ENCODE measurements at places on chromosomes 7 and 10.
A peak's percentile ranks its signal among the peaks of the same experiment; 100 is the strongest.

GRCh38 chr7:102064361-102065025 lies 222.2 kb upstream of the SH2B2 start:
- no peak for DNase-seq

DNA sequence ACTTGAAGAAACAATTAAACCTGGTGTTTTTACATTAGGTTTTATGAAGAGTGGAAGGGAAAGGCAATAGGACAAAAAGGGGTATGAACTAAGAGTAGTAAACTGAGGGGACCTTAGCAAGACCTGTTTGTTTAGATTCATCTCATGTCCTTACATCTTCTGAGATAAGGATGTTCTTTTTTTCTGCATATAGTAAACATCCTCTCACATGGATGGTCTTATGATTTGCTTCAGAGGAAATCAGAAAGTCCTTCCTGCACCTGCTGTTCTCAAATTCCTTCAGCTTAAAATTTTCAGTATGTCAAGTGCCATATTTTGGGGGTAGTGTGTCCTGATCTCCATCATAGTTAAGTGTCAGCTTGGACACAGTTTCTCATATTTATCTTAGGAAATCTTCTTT lies 232.6 kb downstream of the ADK start:
- DNase-seq, result no peak

GRCh38 chr7:154832557-154833138 lies 170.3 kb downstream of the PAXIP1 start:
- DNase-seq, result peak; percentile 21

DNA sequence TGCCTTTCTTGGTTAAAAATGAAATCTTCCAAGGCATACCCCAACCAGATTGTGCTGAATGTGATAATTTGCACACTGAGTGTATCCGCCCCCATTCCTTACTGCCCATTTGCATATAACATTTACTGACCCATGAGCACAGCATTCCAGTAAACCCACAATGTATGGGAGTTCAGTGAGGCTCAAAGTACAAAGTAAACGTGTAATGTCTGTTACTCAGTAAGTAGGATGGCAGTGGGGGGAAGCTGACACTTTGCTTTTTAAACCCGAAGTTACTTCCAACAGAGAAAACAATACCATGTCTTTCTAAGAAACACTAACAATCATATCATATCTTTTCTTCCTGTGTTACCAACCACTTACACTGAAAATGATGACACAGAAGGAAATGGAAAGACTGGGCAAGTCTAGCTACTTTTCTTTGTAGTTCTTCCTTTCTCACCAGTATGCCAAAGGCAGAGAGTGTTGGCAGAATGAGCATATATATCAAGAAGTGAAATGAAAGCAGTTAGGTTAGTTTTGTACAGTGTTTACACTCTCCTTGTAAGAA lies 27.1 kb upstream of the SOSTDC1 start:
- no peak for DNase-seq

- DNase-seq, result peak; percentile 6
Observed at GRCh38 chr7:19982841-19983835, 209.7 kb upstream of the TMEM196 start.

- DNase-seq, result no peak
Observed at GRCh38 chr10:110150981-110151380, 56.4 kb upstream of the MXI1 start.

DNA sequence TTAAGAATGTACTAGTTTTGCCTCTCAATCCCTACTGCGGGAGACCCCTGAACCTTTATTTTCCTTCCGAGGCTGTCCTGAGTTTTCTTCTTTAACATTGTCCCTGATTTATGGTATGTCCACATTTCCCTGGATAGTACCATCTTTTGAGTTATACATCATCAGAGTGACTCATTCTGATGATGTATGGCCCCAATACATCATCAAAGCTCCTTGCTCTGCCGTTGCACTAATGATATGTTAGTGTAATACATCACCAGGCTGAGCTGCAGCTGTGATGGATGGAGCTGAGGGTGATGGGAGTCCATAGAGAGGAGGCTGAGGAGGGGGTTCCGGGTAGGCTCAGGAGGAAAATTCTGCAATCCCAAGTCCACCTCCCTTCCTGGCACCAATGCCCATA lies 986.5 kb downstream of the KCNMA1 start:
- no peak for DNase-seq

DNA sequence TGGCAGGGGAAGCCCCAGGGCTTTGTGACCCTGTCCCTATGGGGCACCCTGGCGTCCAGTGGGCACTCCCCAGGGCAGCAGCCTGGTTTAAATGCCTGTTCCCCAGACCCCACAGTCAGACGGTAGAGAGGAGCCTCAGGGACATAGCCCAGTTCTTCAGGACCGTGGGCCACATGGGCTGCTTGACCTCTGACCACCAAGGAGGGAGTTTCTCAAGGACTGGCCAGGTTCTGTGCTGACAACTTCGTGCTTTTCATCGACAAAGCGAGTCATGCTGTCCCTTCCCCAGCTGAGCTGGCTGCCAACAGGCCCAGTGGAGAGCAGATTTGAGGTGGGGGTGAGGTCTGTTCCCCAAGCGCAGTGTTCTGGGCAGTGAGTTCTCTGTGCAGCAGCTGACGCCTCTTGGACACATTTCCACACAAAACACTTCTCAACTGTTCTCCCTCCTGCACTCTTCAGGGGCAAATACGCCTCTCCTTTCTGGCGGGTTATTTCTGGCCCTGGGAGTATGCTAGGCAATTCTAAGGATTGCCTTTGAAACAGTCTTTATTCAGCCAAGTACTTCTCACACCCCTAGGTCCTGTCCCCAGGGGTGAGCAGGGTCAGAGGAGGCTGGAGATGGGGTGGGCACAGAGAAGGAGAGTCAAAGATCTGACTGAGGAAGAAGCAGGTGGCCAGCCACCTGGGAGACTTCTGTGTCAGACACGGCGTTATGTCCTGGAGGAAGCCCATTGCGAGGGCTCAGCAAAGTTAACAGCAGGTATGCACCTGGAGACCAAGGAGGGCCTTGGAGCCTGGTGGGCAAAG lies 57.3 kb upstream of the CAMK2B start:
- DNase-seq, result no peak

DNA sequence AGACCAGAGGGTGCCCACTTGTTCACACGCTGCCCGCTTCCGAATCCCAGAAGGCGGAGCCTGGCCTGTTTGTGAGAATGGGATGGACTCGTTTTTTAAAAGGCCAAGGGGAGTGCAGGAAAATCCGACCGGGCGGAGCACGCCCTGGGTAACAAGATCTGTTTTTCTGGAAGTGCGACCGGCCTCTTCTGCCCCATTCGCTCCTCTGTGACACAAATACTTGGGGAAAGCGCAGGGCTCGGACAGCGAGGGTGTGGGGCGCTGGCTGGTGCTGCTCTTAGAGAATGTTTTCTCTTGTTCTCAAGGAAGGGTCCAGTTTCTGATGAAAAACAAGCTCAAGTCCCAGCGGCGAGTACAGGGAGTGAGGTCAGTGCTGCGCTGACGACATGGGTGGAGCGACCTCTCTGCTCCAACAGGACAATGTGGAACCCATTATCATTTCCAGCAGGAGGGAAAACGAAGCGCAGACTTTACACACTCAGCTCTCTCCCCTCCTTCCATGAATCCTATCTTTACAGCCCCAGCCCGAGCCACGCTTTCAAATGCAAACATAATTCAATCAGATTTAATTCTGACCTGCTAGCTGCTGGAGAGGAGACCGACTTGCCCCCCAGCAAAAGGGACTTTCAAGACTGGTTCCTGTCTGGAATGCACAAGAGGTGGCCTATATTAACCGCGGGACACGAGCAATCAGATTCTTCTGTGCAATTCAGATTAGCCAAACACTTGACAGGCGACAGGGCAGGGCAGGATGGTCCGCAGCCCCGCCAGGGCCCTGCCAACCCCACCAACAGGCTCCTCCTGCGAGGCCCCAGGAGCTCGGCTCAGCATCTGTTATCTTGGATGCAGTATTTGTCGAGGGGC lies 1.1 kb downstream of the RADIL start:
- no peak for DNase-seq

DNA sequence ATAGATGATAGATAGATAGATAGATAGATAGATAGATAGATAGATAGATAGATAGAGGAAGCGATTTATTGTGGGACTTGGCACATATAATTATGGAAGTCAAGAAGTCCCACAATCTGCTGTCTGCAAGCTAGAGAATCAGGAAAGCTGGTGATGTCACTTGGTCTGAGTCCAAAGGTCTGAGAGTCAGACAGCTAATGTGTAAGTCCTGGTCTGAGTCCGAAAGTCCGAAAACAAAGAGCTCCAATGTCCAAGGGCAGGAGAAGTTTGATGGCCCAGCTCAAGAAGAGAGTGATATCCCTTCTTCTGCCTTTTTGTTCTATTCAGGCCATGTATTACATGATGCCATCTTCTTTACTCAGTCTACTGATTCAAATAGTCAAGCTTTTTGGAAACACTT lies 53.8 kb upstream of the TCF7L2 start:
- no peak for DNase-seq

DNA sequence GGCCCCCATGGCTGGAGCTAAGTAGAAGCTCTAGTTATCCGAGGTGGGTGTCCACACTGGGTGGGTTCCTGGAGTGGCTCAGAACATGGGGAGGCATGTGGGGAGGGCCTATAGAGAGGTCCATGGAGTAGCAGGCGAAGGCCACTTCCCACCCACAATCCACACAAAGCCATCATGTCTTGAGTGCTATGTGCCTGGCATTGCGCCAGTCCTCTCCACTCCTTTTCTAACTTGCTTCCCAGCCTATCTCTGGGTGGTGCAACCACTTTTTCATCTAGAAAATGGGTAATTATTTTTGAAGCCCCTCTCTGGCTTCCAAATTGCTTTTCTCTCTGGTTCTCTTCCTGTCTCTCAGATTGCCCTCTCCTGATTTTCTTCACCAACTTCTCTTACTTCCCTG lies 263.6 kb downstream of the PHTF2 start:
- no peak for DNase-seq

- no peak for DNase-seq
Observed at GRCh38 chr10:93261961-93262610, 188.4 kb downstream of the CYP26A1 start.

DNA sequence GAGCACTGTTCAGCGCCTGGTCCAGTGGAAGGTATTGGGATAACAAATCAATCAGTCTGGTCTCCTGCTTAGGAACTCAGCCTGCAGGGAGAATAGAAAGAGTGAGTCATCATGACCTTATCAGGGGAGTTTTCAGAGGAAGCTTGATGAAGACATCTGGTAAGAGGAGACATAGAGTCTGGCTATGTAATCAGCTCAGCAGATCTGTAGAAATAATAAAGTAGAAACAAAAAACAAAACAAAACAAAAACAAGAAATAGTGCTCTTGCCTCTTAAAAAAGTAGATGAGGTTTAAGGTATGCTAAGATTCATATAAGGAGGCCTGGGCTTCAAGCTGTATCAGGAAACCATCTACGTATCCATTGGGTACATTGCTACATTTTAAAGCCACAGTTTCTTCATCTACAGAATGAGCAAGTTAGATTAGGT lies 14.4 kb downstream of the TAS2R41 start:
- no peak for DNase-seq

GRCh38 chr7:141679014-141679413 lies 23.0 kb downstream of the DENND11 start:
- DNase-seq, result no peak

GRCh38 chr7:64504581-64505120 lies 58.2 kb downstream of the ZNF680 start:
- no peak for DNase-seq

DNA sequence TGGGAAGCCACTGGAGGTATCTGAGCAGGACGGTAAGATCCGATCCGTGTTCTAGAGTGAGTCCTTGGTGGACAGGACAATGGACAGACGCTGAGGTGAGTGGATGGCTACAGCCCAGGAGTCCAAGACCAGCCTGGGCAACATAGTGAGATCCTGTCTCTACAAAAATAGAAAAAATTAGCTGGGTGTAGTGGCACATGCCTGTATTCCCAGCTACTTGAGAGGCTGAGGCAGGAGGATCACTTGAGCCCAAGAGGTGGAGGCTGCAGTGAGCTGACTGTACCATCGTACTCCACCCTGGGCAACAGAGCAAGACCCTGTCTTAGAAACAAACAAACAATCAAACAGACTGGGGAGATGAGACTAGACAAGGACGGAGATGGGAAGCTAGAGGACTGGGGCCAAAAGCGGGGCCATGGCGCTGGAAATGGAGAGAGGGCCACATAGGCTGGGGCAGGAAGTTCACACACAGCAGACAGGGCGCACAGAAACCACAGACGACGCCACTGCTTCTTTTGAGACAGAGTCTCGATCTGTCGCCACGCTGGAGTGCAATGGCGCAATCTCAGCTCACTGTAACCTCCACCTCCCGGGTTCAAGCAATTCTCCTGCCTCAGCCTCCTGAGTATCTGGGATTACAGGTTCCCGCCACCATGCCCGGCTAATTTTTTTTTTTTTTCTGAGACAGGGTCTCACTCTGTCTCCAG lies 24.7 kb downstream of the DAGLB start:
- DNase-seq, result no peak

DNA sequence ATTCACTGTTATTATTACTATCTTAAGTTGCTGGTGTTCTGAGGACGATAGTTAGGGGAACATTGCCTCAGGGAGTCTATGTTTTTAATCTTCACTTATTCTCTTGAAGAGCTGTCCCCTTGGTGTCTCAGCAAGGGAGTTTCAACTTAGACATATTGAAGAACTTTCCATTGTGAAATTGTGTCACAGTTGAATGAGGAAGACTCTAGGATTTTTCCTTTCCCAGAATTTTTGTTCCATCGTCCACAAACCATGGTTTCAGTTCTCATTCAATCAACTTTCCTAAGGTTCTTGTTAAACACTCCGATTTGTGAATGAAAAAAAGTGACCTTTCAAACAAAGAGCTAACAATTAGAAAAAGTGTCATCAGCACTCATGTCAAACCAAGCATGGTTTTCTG lies 128.3 kb downstream of the GATA3 start:
- DNase-seq, result no peak

- DNase-seq, result no peak
Observed at GRCh38 chr7:117640465-117640864, 160.6 kb downstream of the CFTR start.

GRCh38 chr7:137791930-137792329 lies 54.8 kb downstream of the DGKI start:
- DNase-seq, result no peak

- DNase-seq, result no peak
Observed at GRCh38 chr10:49310460-49310859, 11.5 kb downstream of the C10orf71 start.

GRCh38 chr10:123559066-123559822 lies 106.9 kb upstream of the GPR26 start:
- no peak for DNase-seq

DNA sequence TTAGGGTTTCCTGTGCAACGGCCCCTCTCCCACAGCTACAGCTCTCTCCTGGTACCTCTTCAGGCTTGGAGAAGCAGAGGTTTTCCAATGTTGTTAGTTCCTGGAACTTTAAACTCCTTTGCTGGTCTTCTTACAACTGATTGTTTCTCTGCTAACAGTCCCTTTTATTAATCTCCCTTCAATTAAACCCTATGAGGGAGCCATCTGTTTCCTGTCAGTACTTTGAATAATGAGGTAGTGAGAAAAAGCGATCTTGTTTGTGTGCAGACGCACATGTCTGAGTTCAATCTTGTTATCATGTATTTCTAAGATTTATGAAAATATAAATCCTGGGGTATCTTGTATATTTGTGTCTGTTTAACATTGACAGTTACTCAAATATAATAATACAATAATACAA lies 102.4 kb downstream of the MDFIC start:
- DNase-seq, result no peak

Data from SHP77 (cell line).